DMS79 treated with DMSO at 0.1 percent for 48 hours (cell line): ENCODE measurements at places on chromosomes 12 and 14.

DNA sequence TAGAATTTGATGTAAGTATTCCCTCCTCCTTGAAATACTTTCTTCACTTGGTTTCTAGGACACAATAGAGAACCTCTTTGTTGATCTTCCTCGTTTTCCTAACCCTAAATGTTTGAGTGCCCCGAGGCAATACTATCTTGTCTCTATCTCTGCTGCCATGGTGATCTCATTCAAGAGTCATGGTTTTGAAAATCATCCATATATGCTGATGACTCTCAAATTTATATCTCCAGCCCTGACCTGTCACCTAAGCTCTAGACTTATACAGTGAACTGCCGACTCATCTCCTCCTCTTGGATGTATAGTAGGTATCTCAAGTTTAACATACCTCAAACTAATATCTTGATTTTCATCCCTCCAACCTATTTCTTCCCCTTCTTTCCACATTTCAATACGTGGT, 71.4 kb downstream of the RIC8B start:
- no peak for DNase-seq

GRCh38 chr12:47286676-47287075, 206.9 kb upstream of the AMIGO2 start:
- DNase-seq: no peak

DNA sequence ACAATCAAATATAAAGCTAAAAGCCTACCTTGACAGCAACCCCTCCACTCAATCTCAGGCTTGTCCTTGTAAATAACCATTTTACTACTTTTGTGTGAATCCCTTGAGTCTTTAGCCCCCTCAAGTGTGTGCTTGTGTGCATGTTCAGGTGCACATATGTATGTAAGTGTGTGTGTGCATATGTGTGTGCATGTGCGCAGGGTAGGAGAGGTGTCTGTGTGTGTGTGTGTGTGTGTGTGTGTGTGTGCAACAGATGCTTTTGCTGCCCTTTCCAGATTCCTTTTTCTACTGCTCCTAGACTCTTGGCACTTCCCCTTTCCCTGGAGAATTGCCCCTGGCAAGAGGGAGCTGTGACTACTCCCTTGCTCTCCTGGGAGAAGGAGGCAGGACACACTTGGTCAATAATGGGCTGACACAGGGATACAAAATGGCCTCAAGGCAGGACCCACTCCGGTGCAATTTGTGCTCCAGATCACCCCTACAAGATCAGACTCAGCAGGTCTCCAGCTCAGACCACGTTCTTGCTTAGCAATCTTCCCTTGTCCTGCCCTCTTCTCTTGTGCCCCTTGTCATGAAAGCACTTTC, 73.4 kb downstream of the IFNG start:
- no peak for DNase-seq

DNA sequence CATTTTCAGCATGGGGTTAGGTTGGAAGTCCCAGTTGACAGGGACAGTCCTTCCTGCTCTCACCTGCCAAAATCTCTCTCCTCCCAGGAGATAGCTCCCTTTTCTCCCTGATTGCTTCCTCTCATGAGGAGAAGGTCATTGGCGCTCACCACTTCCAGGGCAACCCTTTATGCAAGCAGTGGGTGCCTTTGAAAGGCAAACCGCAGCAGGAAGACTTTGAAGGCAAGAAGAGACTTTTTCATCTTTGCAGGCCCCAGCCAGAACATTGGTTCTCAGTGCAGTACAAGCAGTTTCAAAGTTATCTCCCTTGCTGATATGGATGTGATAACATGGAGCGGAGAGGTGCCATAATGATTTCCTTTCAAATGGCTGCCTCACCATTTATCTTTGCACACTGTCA, 483.0 kb downstream of the DIO2 start:
- no peak for DNase-seq

- DNase-seq: peak; percentile 71
Observed at GRCh38 chr12:11836282-11837151, 187.0 kb downstream of the ETV6 start.

DNA sequence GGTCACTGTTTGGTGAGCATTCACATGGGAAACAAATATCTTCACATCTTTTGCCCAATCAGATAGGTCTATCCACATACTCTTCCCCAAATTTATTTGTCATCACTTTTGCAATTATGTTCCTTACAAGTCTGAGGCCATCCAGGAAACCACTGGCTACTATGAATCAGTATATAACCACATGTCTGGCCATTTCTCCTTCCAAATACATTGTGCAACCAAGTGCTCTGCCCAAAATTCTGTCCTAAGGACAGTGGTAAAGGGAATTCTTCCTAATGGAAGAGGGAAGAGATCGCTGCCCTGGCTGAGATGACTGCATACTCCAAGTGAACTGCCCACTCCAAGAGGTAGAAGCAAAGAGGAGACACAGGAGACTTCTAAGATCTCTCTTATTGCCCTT, 148.9 kb upstream of the MAX start:
- DNase-seq: no peak

GRCh38 chr12:76701690-76702089, 62.2 kb upstream of the ZDHHC17 start:
- no peak for DNase-seq

DNA sequence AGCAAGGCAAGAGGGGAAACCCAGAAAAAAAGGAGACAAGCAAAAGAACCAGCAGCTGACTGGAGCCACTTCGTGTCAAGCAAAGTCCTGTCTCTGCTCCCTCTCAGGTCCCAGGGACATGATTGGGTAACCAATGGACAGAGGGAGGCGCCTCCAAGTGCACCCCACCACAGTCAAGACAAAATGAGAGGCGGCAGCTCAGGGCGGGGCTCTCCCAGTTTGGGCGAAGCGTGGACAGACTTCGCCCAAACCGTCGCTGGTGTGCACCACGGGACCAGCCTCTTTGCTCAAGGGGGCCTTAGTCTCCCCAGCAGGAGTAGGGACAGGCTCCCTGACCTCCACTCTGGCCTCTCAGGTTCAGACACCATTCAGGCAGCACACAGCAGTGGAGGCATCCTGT, 1.5 kb upstream of the BEGAIN start:
- no peak for DNase-seq

DNA sequence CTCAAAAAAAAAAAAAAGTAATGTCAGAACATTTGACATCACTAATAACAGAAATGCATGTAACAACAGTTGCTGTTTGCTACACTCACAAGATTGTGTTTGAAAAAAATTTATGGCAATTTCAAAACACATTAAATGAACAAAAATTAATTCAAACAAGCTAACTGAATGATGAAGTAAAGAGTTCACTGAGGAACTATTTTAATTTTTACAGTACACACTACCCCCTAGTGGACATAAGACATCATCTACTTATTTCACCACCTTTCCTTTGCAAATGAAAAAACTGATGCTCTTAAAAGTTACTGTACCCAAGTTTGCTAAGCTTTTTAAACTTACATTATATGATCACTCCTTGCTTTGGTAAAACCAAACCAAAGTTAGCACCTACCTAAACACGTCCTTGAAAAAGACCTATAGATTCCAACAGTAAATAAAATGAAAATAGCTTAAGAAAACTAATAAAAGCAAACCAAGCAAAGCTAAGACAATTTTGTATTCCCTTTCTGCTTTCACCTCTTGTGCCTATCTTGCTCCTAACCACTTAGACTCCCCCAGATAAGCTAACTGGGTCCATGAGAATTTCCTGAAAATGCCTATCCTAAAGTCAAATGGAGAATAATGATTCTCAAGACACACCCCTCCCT, 22.2 kb downstream of the UBE2N start:
- DNase-seq: peak; percentile 38
